ENCODE measurements at places on chromosomes 6 and 20.

DNA sequence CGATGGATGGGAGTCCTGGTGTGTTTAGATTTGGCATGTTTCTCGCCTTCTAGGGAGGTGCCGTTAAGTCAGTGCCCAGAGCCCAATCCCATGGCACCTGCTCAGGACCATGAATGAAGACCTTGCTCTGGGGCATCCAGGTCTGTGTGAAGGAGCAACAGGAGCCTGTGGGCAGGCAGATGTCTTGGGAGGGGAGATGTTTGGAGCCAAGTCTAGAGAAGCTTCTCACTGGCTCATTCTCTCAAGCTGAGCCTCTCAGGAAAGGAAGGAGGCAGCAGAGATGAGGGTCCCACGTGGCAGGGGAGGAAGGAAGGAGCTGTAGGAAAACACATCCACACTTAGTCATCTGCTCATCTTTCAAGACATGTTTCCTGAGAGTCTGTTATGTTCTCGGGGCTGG, 9.5 kb upstream of the SIRPB1 start:
- no peak for DNase-seq

GRCh38 chr6:53238311-53238710, 89.7 kb upstream of the GCM1 start:
- DNase-seq = no peak

DNA sequence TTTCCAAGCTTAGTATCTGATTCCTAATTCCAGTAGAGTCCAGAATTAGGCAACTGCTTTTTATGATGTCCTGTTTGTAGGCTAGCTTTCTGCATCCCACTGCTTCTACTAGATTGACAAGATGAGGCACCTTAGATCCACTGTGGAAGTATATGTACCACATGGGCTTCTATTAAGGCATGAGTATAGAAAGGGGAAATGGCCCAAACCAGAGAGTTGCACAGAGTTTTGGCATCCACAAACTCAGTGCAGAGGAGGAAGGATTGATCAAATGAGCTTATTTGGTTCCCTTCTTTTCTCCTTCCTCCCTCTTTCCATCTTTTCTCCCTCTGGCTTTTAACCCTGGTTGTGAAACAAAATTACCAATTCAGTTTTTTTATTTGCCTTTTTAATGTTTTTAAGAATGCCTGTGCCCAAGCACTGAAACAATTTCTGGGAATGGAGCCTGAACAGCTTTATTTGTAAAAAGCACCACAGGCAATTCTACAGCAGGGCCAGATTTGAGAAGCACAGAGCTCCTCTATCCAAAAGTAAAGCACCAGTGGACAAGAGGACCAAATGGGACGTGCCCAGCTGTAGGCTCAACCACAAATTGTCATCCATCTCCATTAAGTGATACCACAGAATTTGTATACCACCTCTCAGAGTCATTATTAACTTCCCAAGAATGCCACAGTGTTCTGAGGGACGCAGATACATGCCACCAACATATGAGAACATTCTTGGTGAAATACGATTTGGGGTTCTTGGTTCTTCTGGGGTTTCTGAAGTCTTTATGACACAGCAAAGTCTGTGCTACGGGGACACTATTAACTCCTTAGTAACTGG, 969.1 kb downstream of the KIF16B start:
- no peak for DNase-seq

DNA sequence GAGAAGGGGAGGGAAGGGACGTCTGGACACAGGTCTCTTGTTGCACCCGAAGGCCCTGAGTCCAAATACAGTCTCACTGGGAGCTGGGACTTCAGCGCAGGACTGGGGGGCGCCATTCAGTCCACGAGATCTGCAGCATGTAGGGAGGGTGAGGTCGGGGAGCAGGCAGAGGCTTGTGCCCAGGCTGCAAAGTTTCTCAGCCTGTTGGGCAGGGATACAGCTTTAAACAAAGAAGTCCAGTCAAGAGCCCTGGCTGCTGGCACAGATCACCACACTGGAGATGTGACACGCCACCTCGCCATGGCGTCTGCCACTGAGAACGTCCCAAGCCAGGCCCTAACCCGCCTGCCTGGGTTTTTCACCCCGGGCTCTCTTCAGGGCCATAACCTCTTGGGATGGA, 256.6 kb downstream of the DLL1 start:
- peak; percentile 33 for DNase-seq

GRCh38 chr20:17542993-17543412, 11.8 kb upstream of the BFSP1 start:
- DNase-seq = no peak

- no peak for DNase-seq
These were observed 22.5 kb upstream of the ADRM1 start for GRCh38 chr20:62280303-62280702.

GRCh38 chr20:11204926-11205768, 531.3 kb upstream of the JAG1 start:
- peak; percentile 65 for DNase-seq

- no peak for DNase-seq
These were observed 8.7 kb upstream of the CCR6 start for GRCh38 chr6:167113935-167114910.

- DNase-seq = no peak
These were observed 44.8 kb upstream of the CCDC167 start for GRCh38 chr6:37544530-37544929.

- no peak for DNase-seq
These were observed 115.9 kb downstream of the DLL1 start for GRCh38 chr6:170174771-170175643.

GRCh38 chr6:33427585-33428223, 7.8 kb downstream of the SYNGAP1 start:
- peak; percentile 45 for DNase-seq

- no peak for DNase-seq
These were observed 4.6 kb downstream of the MSH5 start for GRCh38 chr6:31744422-31744821.

GRCh38 chr20:19269737-19270340, 57.4 kb downstream of the SLC24A3 start:
- DNase-seq = no peak

- no peak for DNase-seq
These were observed 75.4 kb upstream of the PBOV1 start for GRCh38 chr6:138293428-138294395.

Measured in midbrain (tissue), 1 donor.